ENCODE measurements at places on chromosomes 11 and 22.

DNA sequence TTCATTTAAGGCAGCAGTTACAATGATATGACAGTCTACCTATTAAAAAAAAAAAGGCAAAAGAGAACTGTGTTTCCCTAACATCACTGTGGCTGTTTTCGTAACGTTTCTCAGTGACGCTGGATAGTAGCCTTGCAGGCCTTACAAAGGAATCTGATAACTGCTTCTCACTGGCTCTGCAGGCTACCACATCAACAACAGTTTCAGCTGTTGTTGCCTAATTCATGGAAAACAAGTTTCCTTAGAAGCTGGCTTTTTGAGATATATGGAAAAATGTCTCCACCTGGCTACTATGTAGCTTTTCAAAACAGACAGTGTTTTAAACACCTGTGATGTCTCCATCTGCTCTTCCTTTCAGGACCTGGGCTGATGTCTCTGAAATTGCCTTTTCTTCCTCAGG is 3.8 kb downstream of the OR51V1 start:
- DNase-seq = no peak

DNA sequence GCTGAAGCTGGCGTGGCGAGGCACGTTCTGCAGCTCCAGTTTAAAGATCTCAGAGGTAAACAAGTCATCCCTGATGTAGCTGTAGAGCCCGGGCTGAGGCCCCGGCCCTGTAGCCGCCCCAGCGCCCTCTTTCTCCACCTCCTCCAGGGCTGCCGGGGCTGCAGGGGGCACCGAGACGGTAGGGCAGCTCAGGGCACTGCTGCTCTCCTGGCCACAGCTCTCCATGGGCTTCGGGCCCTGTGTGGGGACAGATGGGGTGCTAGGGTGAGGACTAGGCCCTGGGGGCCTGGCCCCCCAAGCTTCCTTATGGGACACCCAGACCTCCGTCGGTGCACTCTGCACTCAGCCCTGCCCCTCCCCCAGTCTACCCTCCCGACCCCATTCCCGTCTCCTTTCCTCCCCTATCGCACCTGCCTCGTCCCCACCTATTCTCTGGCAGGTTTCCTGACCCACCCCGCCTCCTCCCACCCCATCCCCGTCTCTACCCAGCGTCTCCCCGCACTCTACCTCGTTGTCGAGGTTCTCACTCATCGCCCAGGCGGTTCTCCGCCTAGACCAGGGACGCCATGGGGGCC is 559 bp downstream of the RANBP1 start:
- no peak for DNase-seq

GRCh38 chr22:26585104-26585790 is 4.7 kb downstream of the TPST2 start:
- DNase-seq = peak; percentile 22

DNA sequence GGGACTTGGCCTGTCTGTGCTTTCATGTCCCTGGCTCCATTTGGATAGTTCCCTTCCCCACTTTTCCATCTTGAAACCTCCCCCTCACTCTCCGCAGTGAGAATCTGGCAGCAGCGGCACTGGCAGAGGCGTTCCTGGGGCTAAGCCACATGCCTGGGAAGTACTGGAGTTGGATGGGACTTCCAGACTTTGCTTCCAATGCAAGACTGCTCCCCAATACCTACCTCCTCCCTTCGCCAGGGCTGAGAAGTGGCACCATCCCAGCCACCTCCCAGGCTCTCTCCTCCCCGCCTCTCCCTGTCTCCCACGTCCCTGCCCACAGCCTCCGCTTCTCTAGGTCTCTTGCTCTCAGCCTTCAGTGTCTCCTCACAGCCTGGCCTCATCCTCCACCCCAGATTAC is 16.6 kb downstream of the TST start:
- no peak for DNase-seq

GRCh38 chr11:126162306-126163030 is 49.0 kb downstream of the RPUSD4 start:
- DNase-seq = no peak

DNA sequence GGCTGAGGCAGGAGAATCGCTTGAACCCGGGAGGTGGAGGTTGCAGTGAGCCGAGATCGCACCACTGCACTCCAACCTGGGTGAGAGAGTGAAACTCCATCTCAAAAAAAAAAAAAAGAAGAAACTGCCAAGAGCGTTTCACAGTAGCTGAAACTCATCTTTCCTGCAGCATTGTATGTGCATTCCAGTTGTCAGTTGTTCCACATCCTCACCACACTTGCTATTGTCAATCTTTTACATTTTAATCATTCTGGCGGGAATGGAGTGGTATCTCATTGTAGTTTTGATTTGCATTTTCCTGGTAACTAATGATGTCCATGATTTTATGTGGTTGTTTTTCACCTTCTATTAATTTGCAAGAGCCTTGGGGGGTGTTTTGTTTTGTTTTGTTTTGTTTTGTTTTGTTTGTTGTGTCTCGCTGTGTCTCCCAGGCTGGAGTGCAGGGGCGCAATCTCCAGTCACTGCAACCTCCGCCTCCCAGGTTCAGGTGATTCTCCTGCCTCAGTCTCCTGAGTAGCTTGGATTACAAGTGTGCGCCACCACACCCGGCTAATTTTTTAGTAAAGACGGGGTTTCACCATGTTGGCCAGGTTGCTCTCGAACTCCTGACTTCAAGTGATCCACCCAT is 8.1 kb upstream of the GNB1L start:
- peak; percentile 0 for DNase-seq

GRCh38 chr11:15119826-15120225 is 5.1 kb downstream of the INSC start:
- no peak for DNase-seq
